CD4-positive, alpha-beta T cell treated with Interleukin-21 for 1 hour (primary cell): ENCODE measurements at places on chromosomes 6 and 20.

- DNase-seq = no peak
These were observed 7.4 kb downstream of the LRRN4 start for GRCh38 chr20:6046432-6046831.

DNA sequence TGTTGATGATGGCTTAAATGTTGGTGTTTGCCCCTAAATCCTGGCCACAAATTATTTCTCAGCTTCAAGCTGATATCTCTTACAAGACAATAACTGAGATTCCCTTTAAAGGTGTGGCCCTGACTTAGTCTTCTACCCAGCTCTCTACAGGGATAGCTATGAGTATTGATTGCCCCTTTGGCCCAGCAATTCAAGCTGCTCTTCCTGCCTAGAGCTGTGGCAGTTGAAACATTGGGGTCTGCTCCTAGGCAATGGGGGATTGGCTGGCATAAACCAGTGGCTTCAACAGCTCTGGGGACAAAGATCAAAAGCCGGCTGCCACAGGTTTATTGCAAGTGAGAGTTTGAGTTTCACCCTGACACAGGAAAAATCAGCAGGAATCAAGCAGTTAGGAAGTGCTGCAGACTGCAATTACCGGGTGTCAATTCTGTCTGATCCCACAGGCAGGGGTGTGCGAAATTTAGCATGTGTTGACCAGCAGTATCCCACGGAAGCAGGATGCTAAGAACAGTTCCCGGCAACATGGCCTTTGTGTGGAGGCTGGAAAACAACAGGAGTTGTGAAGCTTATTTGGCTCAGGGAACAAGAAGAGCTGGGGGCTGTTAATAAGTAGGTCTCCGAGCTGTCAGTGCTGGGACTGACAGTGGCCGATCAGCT is 66.2 kb upstream of the IYD start:
- no peak for DNase-seq

- no peak for DNase-seq
These were observed 216.3 kb upstream of the FERMT1 start for GRCh38 chr20:6339176-6339575.

GRCh38 chr6:169508452-169508851 is 193.4 kb downstream of the WDR27 start:
- no peak for DNase-seq

DNA sequence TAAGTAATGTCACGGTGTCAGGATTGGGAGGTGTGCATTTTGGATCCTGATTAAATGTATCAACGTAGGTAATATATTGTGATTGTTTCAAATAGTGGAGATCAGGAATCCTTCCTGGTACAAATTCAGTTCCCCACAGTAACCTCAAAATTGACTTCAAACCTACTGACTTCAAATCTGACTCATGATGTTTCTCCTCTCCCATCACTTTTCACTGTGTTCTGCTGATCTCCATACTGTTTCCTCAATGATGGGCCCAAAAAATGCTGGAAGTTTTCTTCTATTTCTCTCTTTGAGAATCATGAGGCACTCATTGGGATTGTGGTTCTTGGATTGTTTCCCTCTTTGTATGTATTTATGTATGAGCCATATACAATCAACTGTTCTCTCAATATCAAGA is 35.9 kb downstream of the LAMA2 start:
- no peak for DNase-seq

GRCh38 chr6:116152620-116153019 is 26.7 kb upstream of the COL10A1 start:
- DNase-seq = no peak

- DNase-seq = no peak
These were observed 148.7 kb downstream of the OPRM1 start for GRCh38 chr6:154187714-154188113.

GRCh38 chr6:44529146-44529905 is 141.8 kb downstream of the CDC5L start:
- DNase-seq = no peak

GRCh38 chr6:81148751-81149150 is 603.7 kb downstream of the TENT5A start:
- DNase-seq = no peak

DNA sequence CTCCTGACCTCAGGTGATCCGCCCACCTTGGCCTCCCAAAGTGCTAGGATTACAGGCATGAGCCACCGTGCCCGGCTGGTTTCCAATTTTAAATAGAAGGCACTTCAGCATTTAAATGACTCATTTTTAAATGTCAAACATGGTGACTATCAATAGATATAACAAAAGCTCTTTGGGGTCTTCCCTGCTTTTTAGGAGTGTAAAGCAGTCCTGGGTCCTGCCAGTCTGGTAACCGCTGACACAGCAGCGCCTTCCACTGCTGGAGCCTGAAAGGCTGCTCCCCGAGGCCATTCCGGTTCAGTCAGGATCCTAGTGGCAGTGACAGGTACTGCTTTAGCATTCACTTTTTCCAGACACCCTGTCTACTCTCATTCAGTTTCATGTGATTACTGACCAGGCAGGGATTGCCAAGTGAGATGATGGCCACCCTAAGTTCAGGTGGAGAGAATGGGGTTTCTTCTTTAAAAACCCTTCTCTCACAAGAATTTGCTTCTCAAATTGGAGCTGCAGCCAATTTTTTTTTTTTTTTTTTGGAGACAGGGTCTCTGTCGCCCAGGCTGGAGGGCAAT is 5.1 kb downstream of the DIDO1 start:
- DNase-seq = peak; percentile 76
